ENCODE measurements at places on chromosomes 6 and 20.

GRCh38 chr6:53410508-53411258, 61.9 kb upstream of the ELOVL5 start:
- peak; percentile 16 for DNase-seq

DNA sequence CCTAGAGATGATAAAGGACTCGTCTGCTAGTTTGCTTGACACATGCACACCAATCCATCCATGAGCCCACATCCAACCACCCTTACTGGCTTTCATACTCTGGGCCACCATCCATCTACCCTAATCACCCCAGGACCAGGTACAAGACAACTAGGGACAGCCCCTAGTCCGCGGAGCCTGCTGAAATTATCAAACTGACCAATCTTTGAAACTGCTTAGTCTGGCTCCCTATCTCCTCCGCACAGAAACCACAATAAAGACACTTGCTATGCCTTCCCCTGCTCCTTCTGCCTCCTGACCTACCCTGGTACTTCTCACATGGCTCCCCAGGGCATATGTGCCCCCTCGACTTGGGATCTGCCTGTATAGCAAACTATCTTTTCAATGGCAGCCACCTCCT, 33.1 kb downstream of the PXDC1 start:
- no peak for DNase-seq

DNA sequence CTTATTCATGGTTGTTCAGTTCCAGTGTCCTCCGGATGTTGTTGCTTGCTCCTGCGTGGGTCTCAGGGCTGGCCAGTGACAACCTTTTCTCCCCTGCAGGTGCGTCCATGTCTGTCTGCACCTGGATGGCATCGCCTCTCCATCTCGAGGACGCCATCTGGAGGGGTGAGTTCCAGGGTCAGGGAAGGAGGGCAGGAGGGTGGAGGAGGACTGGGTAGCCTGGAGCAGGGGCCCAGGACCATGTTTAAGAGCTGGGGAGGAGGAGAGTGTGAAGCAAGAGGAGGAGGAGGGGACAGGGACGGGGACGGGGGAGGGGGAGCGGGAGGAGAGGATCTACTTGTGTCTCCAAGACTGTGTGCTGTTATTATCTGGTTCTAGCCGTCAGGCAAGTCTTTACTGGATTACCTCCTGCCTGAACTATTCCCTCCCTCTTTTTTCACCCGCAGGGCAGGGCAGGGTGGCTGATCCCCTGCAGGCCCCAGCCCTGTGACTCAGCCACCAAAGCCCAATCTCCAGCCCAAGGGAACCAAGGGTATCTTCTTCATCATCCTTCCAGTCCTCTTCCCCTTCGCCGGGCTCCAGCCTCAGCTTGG, 32.2 kb upstream of the TULP1 start:
- DNase-seq, result no peak

DNA sequence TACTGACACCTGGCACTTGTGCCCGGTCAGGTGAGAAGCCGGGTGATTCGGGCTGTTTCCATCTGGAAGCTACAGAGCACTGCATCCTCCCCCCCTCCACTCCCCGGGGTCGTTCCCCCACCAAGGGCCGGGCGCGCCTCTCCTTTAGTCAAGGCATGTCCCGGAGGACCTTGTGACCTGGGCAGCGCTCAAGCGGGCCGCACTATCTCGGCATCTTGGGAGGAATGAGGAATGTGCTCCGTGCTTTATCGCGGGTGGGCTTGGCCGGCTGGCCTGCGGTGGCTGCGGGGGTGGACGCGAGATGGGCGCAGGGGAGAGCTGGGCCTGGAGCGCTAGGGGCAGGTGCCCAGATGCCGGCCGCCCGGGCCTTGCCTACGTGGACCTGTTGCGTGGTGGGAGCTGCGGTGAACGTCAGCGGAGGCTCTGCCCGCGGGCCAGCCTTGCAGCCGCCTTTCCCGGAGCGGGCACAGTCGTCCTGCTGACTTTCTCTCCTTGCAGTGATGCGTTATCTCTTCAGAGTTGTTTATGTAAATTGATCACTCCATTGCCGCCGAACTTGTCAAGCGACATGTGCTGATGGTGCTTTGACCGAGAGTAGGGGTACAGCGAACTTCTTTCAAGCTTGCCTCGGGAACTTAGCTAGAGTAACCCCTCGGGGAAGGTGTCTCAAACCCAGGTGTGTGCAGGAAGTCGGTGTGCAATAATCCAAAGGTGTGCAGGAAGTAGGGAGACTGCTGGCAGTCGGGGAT, 1.1 kb downstream of the LRRC1 start:
- DNase-seq, result peak; percentile 26
